ENCODE measurements at places on chromosomes 2 and 18.

DNA sequence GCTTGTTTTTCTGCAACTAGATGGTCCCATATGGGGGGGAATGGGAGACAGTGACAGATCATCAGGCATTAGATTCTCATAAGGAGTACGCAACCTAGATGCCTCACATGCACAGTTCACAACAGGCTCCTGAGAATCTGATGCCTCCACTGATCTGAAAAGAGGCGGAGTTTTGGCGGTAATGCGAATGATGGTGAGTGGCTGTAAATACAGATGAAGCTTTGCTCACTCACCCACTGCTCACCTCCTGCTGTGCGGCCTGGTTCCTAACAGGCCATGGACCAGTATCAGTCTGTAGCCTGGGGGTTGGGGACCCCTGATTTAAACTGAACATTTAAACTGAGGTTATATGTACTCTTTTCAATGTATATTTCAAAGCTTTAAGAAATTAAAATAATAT lies 40.7 kb downstream of the SOS1 start:
- DNase-seq: no peak

DNA sequence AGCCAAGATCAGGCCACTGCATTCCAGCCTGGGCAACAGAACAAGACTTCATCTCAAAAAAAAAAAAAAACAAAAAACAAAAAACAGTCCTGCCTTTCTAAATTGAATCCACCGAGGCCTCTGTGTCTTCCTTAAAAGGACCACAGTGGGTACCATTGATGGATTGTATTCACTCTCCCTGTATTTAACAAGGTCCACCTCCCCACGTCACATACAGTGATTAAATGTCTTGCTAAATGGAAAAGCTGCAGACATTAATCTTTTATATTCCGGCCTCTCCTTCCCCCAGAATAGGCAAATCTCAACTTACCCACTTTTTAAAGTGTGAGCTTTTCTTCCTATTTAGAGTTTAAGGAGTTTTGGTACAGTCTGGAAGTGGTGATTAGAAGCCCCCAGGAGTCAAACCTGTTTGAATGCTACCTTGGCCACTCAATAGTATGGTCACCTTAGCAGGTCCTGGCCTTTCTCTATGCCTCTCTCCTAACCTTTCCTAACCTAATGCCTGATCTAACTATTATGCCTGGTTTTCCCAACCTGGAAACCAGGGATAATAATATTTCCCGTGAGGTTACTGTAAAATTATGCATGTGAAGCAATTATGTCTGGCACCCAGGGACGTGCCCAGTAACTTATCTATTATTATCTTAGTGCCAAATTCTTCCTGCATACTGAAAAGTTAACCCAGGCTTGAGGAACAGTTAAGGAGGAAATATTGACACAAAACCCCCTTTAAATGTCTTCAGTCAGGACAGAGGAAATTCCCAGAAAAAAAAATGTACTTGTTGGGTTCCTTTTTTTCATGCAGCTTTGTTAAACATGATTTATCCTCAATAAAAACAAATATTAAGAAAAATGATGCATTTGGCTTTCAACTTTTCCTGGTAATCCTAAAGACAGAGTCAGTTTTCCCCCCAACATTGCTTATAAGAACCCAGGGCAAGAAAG lies 3.1 kb downstream of the NFE2L2 start:
- DNase-seq: no peak

DNA sequence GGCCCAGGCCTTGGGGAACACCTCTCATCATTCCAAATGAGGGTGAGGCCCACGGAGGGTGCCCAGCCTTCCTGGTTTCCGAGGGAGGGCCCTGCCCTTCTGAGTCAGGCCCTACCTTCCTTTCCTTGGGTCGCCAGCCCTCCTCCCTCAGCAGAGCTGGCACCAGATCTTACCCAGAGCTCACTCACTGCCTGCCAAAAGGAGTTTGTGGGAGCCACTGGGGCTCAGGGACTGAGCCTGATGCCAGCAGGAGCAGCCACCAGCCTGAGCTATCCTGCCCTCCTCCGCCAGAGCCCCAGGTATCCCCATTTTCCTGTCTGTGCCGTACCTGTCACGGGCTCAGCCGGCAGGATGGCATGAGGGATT lies 64.1 kb downstream of the NRP2 start:
- no peak for DNase-seq

- DNase-seq: no peak
These were observed 35.8 kb upstream of the DYSF start for GRCh38 chr2:71417300-71418202.

DNA sequence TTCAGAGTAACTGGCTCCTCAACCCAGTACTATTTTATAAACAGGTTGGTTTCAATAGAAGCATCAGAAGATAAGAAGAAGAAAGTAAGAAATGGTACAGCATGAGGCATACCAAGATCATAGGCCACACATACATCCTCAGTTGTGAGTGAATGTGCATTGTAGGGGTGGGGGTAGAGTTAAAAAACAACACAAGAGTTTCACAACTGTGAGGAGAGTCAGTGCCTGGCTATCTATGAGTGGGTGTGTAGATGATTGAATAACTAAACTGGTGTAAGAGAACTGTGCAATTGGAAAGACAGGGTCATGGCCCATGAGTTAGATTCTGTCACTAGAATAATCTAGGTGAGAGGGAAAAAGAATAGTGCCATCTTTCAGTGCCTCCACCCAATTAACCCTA lies 748.2 kb upstream of the ACVR2A start:
- no peak for DNase-seq

- no peak for DNase-seq
These were observed 1.9 kb upstream of the WDR75 start for GRCh38 chr2:189439342-189439741.

GRCh38 chr2:15641530-15641982 lies 49.9 kb downstream of the DDX1 start:
- no peak for DNase-seq

GRCh38 chr2:68606759-68607158 lies 36.6 kb upstream of the PROKR1 start:
- no peak for DNase-seq

GRCh38 chr18:70411876-70412435 lies 123.1 kb downstream of the SOCS6 start:
- DNase-seq: no peak

DNA sequence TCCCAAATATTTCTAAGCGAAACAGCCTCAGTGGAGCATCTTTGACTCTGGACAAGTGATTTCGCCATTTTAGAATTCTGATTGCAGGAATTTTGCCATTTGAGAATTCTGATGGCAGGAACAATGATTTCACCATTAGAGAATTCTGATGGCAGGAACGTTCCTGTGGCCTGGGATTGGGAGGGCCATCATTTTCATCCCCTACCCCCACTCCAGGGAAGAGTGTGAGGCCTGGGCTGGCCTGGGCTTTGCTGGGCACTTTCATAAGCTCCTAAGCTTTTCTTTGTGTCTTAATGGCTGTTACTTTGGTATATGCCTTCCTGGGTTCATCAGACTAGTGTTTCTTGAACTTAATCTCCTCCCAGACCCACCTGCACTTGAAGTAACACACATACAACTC lies 129.3 kb upstream of the EPAS1 start:
- peak; percentile 73 for DNase-seq

- DNase-seq: no peak
These were observed 146.6 kb upstream of the ITGA6 start for GRCh38 chr2:172280571-172281361.

DNA sequence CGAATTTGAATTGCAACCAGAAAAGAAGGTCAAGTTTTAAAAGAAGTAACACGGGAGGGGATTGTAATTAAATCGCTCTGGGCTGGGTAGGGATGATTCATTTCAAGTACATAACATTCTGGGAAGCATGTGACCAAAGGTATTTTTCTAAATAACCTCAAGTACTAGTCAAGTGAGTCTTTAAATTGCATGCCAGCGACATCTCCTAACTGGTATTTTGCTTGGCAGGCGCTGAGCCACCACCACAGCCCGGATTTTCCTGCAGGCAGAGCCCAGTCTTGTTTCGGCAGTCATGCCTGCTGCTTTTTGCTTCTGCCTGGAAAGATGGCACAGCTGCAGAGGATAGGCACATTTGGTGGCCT lies 33.7 kb upstream of the NPAS2 start:
- peak; percentile 89 for DNase-seq

DNA sequence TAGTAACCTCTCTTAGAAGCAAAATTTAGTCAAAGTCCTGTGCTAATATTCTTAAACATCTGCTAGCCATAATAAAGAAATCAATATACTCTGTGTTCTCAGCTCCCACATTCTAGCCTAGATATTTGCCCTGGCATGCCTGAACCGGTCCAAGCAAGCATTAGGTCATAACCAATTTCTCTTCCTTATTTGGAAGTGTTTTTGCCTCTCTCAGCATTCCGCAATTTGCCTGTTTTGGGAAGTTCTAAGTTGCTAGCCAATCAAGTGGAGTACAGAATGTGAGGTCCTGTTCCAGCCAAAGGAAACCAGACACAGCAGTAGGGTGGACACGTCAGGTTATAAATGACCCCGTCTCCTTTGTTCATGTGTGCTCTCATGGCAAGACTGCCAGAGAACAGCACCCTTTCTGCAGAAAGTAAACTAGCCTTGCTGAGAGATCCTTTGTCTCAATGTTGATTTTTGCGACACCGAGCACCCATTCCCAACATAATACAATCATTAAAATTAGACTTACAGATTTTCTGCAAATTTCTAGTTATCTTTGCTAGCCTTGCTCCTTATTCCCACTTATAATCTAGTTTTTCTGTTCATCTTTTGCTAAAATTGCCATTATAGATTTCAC lies 13.0 kb upstream of the SULT1C4 start:
- DNase-seq: peak; percentile 40

DNA sequence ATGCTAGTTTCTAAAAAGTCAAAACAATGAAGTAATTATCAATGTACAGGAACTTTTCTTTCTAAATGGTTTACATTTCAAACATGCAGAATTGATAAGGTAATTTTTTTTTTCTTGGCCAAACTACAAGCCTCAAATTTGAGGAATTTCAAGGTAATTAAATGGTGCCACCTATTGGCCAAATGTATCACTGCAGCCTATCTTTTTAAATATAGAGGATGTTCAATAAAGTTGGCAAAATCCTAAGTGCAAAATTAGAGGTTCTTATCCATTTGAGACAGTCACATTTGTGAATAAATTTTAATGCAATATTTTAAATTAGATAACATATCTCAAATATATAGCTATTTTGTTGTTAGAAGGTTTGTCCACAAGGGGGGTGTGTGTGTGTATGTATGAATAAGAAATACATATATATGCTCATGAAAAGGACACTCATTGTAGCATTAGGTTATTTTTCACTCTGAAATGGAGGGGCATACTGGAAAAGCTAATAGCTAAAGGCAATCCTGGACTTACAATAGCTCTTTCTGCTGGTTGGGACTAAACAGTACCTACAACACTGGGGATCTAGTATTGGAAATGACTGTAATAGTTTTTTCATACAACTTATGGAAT lies 26.2 kb downstream of the MMADHC start:
- DNase-seq: peak; percentile 42

DNA sequence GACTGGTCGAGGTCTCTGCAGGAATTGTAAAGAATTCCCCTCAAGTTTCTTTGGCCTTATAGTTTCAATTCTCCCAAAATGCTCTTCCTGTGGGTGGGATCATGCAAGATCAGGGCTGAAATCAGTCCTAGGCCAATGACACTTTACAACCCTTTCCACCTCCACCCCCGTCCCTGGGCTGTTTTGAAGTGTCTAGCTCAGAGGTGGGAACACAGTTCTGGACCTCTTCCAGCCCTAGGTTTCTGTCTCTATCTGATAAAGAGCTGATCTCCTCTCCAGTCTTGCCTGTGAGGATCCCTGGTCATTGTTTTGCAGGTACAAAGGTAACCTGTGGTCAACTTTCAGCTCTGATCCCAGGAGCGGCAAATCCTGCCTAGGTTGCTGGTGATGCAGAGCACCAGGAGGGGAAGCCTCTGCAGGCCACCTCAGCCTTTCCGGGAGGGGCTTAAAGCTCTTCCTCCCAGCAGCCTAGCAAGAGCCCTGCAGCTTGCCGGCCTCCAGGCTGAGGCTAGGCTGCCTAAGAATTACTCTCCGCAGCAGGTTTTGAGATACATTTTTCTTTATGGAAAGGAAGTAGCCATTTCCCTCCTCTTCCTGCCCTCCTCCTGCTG lies 69.8 kb upstream of the WIPF1 start:
- no peak for DNase-seq

DNA sequence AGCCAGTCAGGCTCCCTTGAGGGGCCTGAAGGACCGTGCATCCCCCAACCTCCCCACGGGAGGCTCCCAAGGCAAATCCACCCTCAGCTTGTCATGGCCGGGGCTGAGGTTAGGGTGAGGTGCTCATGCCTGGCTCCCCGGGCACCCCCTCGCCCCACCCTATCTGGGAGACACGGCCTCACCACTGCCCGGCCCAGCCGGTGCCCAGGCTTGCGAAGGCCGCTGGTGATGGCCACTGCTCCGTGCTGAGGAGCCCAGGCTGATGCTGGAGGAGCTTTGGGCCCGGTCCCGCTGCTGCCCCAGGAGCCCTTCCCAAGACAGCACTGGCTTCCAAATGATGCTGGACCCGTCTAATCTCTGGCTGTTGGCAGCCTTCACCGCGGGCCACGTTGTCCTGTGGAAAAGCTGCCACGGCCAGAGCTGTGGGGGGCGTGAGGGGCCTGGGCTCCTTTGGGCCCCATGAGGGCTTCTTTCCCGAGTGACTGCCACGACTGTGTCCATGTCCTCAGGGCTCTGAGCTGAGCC lies 135.7 kb upstream of the CTDP1 start:
- DNase-seq: no peak

GRCh38 chr2:6368281-6368680 lies 497.4 kb downstream of the CMPK2 start:
- DNase-seq: peak; percentile 1

DNA sequence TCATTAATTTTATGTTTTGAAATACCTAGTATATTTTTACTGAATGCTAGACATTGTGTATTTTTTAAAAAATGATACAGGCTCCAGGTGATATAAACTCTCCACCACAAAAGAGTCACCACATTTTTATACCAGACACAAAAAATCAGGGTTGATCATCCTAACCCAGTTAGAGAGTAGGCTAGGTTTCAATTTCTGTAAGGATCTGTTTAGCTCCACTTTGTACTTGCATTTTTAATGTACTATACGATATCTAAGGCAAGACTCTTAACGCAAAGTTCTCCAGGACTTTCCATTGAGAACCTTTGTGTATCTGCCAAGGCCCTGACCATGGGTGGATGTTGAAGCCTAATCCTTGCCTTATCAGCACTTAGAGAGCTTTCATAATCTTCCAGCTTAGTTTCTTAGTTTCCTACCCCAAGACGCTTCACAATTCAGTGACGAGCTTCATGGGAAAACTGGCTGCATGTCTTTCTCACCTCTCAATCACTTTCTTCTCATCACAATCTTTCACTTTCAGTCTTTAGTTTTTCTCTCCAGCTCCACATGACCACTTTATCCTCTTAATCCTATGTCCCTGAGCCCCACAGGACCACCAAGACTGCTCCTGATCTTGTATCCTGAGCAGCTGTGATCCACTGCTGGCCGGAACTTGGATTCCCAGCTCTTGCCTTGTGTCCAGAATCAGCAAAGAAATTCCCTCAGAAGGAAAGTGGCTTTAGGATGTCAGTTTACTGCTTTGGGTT lies 635.8 kb downstream of the RNF144A start:
- no peak for DNase-seq

GRCh38 chr2:202067589-202067988 lies 5.5 kb upstream of the KIAA2012 start:
- no peak for DNase-seq
